ENCODE measurements at places on chromosomes 7 and 10. TPM values are rescaled to one million over a fixed set of nuclear protein-coding genes. Genes with fewer than 3 reads are reported as not detected.

The OR6B1 gene
- not detected for polyA plus RNA-seq

The GPR22 gene
- not detected for polyA plus RNA-seq

The GBX1 gene
- polyA plus RNA-seq = not detected

The UTF1 gene
- not detected for polyA plus RNA-seq

The FXYD4 gene
- polyA plus RNA-seq = not detected

The MYO1G gene
- polyA plus RNA-seq = 0.06 TPM

The SPDYE6 gene
- not detected for polyA plus RNA-seq

The BMPER gene
- polyA plus RNA-seq = 5.8 TPM

The PRPS1L1 gene
- not detected for polyA plus RNA-seq

The GTF2IRD1 gene
- polyA plus RNA-seq = 19.9 TPM

The CTBP2 gene
- 74.9 TPM for polyA plus RNA-seq

The NME8 gene
- not detected for polyA plus RNA-seq

The MRLN gene
- not detected for polyA plus RNA-seq

The GPR15LG gene
- polyA plus RNA-seq = not detected

The SPDYE3 gene
- polyA plus RNA-seq = 0.04 TPM

The ITIH5 gene
- 0.05 TPM for polyA plus RNA-seq

The LGI1 gene
- polyA plus RNA-seq = not detected

The TAC1 gene
- not detected for polyA plus RNA-seq

The PKD2L1 gene
- polyA plus RNA-seq = 0.10 TPM

The HECW1 gene
- 12.5 TPM for polyA plus RNA-seq

The ASAH2B gene
- polyA plus RNA-seq = 4.9 TPM

The ACTL6B gene
- polyA plus RNA-seq = not detected

The TEX36 gene
- not detected for polyA plus RNA-seq

The GDF2 gene
- not detected for polyA plus RNA-seq

The TAS2R41 gene
- not detected for polyA plus RNA-seq

The SORBS1 gene
- polyA plus RNA-seq = 0.73 TPM

The VAX1 gene
- 0.68 TPM for polyA plus RNA-seq

The TMEM140 gene
- polyA plus RNA-seq = 0.79 TPM

The MLXIPL gene
- polyA plus RNA-seq = 1.8 TPM

The PRKAR1B gene
- polyA plus RNA-seq = 35.7 TPM

The CPN1 gene
- polyA plus RNA-seq = 0.29 TPM

The PARD3 gene
- polyA plus RNA-seq = 88.7 TPM

The SFTPA1 gene
- polyA plus RNA-seq = not detected

The OPALIN gene
- polyA plus RNA-seq = not detected

The SUN3 gene
- polyA plus RNA-seq = not detected

The C10orf105 gene
- polyA plus RNA-seq = not detected

The MKX gene
- not detected for polyA plus RNA-seq

The NUB1 gene
- polyA plus RNA-seq = 45.0 TPM

The RSPH10B gene
- polyA plus RNA-seq = 0.24 TPM

The POM121 gene
- polyA plus RNA-seq = 23.2 TPM

The EPDR1 gene
- polyA plus RNA-seq = 109 TPM

The KIAA1549 gene
- polyA plus RNA-seq = 4.7 TPM

The ACBD7 gene
- 1.6 TPM for polyA plus RNA-seq

Data from A549 (cell line).